ENCODE measurements at places on chromosomes 6 and 20. TPM values are rescaled to one million over a fixed set of nuclear protein-coding genes. Genes with fewer than 3 reads are reported as not detected.
A peak's percentile ranks its signal among the peaks of the same experiment; 100 is the strongest.

GRCh38 chr20:1628621-1629020, 8.8 kb upstream of the SIRPB1 start:
- no peak for DNase-seq

GRCh38 chr6:32424589-32425300, 14.9 kb upstream of the HLA-DRA start:
- no peak for DNase-seq

DNA sequence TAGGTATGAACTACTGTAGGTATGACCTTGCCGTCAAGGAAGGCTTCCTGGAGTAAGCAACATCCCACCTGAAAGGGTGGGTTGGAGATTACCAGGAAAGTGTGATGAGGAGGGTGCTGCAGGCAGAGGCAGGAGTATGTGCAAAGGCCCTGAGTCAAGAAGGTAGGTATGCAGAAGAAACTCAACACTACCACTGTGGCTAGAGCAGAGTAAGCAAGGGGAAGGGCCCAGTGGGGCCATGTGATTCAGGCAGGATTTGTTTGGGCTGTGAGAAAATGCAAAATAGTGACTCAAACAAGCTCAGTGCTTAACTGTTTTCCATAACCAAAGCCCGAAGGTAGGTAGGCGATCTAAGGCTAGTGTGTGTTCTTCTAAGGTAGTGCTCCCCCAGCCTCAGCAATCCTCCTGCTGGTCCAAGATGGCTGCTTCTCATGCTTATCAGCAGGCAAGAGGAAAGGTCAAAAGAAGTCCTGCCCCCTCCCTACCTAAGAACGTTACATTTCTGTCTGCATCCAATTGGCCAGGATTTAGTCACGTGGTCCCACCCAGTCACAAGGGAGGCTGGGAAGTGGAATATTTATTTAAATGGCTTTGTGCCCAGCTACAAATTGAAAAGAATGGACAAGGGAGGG, 36.2 kb upstream of the HMGA1 start:
- DNase-seq: no peak

- peak; percentile 8 for DNase-seq
These were observed 1.4 kb upstream of the SLC13A3 start for GRCh38 chr20:46652699-46653098.

DNA sequence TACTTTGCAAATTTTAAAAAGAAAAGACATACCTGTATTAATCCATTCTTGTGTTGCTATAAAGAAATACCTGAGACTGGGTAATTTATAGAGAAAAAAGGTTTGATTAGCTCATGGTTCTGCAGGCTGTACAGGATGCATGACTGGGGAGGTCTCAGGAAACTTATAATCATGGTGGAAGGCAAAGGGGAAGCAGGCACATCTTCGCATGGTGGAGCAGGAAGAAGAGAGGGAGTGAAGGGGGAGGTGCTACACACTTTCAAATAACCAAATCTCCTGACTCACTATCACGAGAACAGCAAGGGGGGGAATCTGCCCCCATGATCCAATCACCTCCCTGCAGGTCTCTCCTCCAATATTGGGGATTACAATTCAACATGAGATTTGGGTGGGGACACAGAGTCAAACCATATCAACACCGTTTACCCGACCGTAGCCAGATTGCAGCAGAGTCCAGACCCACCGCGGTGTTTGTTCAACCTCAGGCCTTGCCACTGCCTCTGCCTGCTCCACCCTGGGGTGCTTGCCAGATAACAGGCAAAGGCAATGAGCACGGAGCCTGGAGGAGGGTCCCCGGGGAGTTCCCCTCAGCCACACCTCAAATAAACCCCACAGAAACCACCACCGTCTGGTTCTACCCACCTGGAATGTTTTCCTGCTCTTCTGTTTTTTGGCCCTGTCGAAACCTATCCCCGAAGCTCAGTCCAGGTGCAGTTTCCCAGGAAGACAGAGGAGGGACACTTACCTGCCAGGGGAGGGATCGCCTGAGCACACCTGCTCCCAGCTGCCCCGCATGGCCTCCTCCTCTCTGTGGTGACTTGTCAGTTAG, 142.2 kb upstream of the AFDN start:
- no peak for DNase-seq

DNA sequence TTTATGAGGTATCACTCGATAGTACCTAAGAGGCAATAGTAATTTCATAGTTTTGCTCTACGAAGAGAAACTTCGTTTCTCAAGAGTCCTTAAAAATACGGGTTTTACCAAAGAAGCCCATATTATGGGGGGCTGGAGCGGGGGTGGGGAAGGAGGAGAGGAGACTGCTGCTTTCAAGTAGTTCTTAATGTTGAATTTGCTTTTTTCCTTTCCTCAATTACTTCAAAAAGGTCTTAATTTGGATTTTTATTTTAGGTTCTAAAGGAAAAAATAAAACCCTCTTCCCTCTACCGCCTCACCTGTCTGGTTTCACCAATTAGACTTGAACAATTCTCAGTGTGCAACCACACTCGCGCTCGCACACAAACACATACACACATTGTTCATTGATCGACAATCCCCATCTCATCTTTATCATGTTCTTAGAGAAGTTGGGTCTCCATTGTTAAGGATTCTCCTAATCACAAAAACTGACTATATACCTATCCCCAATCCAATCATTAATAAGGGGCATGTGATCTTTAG, 97.2 kb downstream of the HFE start:
- no peak for DNase-seq

- peak; percentile 6 for DNase-seq
These were observed 22.1 kb downstream of the SCP2D1 start for GRCh38 chr20:18835466-18836256.

DNA sequence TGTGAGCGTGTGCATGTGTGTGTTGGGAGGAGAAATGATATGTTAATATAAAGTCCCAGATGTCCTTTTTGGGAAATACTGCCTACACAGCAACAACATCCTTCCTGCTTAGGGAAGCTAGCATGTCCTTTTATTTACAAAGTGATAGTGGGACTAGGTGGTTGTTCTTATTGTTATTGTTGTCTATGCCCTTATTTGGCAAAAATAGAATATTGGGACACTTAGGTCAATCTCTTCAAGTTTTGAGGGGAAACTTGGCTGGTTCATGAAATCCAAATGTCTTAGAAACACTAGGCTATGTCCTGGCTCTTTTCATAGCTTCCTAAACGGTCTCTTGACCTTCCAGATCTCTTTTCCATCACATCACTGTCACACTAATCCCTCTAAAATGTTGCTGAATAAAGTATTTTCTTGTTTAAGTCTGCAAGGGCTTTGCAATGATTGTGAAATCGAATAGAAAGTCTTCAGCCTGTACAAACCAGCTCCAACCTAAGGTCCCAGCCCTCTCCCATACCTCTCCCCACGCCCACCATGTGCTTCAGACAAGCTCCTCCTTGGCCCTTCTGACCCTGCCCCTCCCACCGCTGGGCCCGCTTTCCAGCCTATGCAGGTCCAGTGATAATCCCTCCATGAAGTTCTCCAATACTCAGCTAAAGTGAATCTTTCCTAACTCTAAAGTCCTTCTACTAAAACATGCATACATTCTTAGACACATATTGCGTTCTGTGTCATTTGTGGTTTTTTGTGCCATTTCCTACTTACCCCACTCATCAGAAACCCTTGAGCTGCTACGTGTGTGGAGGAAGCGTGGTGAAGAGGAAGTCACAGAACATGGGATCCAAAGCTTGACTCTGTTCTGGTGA, 205.1 kb downstream of the LY86 start:
- DNase-seq: no peak

GRCh38 chr6:154522576-154522975, 12.1 kb upstream of the CNKSR3 start:
- no peak for DNase-seq

DNA sequence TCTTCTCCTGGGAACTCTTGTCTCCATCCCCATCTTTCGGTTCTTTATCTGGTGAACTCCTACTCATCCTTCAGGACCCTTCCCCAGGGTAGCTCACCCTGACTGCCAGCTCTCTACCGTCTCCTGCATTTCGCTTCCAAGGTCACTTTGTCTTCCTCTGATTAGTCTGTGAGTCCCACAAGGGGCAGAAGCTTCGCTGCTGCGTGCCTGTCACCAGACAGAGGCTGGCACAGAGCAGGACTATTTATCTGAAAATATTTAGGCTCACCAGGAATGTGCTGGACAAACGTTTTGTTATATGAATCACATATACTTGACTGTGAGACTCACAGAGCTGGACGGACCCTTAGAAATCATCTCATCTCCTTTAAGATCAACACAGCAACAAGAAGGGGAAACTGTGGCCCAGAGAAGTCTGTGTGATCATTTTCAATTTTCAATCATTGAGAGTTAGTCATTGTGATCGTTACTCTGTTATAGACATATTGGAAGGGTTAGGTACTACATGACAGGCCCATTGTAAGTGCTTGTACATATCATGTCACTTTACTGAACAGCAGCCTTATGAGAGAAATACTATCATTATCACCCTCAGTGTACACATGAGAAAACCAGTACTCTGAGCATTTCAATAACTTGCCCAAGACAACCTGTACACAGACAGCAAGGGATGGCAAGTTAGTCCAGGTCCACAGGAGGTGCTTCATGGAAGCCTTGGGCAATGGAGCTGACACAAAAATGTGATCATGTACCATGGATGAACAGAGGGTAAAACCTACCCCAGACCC, 51.4 kb downstream of the JPH2 start:
- DNase-seq: no peak

DNA sequence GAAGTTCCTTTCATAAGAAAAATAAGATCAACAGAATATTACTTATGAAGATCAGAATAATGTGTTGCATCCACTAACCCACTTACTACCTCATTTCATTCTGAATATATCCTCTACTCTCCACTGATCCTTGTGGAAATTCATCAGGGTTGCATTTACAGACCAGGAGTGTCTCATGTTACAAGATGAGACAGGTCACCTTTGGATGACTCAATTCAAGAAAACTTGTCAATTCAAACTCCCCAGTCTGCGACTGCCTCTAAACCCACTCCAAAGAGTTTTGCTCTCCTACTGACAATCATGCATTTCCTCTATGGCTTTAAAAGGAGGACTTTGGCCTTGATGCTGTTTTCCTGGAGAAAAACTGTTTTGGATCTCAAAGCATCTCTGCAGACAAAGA, 68.4 kb downstream of the ID4 start:
- DNase-seq: no peak

- DNase-seq: no peak
These were observed 4.1 kb upstream of the LY86 start for GRCh38 chr6:6584310-6585002.

DNA sequence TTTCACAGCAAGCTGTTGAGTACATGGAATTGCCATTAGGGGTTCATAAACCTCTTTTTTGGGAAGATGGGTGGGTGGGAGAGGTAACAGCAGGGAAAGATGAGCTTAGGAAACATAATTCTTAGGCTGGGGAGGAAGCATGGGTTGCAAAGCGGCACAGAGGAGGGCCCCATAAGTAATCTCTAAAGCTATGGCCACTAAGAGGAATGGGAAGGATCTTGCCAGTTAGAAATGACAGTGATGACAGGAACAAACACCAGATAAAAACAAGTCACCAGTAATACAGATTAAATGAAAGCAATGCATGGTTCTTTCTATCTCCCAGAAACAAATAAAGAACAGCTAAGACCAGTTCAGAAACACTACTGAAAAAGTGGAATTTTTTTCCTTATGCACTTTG, 31.0 kb upstream of the PRELID3B start:
- no peak for DNase-seq

- no peak for DNase-seq
These were observed 151.3 kb upstream of the QKI start for GRCh38 chr6:163263196-163263595.

DNA sequence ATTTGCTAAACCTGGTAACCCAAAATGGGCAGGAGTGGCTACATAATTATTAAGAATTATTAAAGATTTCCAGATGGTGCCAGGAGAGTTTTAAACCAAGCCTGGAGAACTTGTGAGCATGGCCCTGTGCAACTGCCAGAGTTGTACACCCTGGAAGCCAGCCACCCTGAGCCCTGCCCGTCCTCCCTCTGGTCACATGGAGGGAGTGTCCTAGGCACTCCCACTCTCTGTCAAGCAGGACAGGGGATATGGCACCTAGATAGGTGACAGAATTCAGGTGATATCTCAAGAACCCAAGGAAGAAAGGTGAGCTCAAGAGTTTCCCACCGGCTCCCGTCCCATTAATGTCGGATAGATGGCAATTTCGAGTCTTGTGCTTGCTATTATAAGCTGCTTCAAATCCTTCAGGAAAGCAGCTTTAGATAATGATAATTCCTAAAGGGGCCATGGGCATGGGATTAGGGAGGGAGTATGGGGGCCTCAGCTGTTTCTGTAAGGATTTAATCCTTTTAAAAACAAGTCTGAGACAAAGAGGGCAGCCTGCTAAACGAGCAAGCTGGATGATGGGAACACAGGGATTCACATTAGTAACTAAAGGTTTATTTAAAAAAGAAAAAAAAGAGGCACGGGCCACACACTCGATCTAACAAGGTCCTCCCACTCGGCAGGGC, 169.1 kb downstream of the BMP7 start:
- no peak for DNase-seq

DNA sequence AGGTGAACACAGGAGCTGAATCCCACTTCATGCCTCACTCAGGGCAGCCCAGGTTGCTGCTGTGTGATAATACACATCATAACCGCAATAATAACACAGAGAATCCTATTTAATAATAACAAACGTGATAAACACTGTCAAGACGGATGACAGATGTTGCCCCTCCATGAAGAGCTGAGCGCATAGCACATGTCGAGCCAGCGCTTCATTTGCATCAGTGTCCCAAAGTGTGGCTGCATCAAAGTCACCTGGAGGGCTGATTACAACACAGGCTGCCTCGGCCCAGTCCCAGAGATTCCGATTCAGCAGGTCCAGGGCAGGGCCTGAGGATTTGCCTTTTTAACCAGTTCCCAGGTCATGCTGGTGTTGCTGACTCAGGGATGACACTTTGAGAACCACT, 198.5 kb downstream of the QKI start:
- no peak for DNase-seq

DNA sequence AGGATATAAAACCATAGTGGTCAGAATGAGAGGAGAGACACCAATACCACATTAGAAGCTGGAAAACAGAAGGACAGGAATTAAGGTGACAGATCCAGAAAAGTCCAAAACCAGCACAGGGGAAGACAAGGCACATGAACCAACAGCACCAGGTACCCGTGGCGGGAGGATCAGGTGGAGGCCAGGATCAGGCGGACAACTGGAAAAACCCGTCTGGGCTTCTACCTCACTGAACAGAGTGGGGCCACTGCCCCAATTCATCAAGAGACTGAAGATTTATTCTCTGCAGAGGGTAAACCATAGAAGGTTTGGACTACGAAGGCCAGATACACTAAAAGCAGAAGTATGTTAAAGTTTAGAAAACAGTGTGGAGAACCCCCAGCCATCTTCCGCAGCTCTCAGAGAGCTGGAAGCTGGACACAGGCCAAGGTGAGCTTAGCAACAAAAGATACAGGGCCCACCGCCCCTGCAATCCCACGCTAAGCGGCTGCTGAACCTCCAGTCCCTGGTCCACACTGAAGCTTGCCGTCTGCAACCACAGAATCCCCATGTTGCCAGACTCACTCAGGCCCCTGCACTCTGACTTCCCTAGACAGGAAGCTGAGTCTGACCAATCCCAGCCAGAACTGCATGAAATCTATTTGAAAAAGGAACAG, 29.9 kb downstream of the ABHD12 start:
- peak; percentile 61 for DNase-seq

GRCh38 chr6:38695227-38695900, 7.6 kb downstream of the GLO1 start:
- DNase-seq: no peak

Gene ARMC2
- total RNA-seq: 0.86 TPM

Gene PHACTR3
- not detected for total RNA-seq

Gene PRSS35
- 5.2 TPM for total RNA-seq

Gene SPTLC3
- total RNA-seq: 0.97 TPM

Gene POPDC3
- 19.4 TPM for total RNA-seq

Gene SLC22A2
- under 0.01 TPM for total RNA-seq

Gene RIPOR3
- 29.3 TPM for total RNA-seq

Gene INSM1
- total RNA-seq: under 0.01 TPM

Gene RAET1G
- total RNA-seq: 1.3 TPM

Gene NRN1
- total RNA-seq: not detected

Gene PRND
- not detected for total RNA-seq

Gene POU3F2
- not detected for total RNA-seq

Measured in fibroblast of villous mesenchyme (primary cell).